Suppressor macrophage (primary cell): ENCODE measurements at places on chromosomes 12 and 14.
A peak's percentile ranks its signal among the peaks of the same experiment; 100 is the strongest.

DNA sequence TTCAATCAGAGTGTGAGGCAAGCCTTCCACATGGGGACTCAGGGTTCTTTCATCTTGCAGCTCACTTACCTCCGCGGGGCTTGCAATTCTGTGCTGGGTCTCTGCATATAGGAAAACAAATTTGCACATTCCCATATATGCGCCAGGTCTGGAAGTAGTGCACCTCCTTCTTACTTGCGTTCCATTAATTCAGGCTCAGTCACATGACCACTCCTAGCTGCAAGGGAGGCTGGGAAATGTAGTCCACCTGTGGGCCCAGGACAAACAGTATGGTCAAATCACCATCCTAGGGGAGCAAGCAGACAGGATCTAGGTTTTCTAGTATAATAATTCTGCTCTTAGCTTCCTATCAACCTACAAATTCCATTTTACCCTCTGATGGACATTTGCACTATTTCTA is 160.4 kb downstream of the AACS start:
- no peak for DNase-seq

DNA sequence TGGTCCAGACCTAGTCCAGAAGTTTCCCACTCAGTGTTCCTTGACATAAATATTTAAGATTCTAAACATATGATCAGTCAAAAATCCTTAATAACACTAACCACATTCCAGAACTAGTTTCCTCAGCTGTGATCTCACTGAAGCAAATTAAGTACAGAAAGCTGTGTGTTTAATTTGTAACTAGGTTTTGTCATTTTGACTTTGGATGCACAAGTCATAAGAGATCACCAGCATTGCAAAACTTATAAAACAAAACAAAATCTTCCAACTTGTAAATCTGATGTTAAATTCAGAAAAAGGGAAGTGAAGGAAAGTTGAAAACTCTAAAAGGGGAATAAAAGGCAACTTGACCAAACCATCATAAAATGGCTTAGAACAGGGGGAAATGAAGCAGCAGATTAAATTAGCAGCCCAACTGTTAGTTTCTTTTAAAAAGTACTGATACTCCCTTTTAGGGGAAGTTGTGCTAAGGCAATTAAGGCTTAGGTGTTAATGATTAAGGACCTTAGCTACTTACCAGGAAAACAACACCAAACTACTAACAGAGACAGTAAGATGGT is 56.6 kb downstream of the SH2B3 start:
- DNase-seq, result peak; percentile 73

GRCh38 chr14:56816574-56817391 is 6.5 kb upstream of the OTX2 start:
- DNase-seq, result no peak

DNA sequence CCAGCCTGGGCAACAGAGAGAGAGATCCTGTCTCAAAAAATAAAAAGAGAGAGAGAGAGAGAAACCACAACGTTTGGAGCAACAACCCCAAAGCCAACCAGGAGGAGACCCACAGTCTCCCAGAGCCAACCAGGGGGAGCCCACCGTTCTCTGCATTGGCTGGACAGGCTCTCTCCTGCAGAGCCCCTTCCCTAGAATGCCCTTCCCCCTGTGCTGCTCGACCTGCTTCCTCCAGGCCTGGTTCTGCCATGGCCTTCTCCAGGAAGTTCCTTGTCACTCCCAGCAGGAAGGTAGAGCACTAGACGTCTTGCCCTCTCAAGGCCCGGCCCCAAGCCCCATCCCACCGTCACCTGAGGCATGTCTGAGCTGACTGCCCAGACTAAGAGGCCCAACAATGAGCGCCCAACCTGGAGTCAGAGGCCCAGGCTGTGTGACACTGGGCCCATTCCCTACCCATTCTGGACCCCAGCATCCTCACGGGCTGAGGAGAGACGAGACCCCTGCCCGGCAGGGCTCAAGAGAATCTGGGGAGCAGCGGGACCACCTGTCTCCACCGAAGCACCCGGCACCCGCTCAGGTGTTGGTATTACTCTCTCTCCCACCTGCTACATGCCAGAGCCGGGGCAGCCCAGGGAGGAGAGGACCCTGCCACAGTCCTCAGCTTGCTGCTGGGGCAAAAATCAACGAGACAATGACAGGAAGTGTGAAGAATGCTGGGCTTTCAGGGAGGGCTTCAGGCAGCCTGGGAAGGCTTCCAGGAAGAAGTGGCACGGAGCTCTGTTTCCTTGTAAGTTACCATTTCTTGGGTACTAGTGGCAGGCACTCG is 61.2 kb downstream of the DIO3 start:
- no peak for DNase-seq

GRCh38 chr14:75069121-75069810 is at the start of gene ZC2HC1C:
ZC2HC1C (plus strand) TSS chr14:75069641; CDS start chr14:75070574, 933 bp downstream.
- DNase-seq, result peak; percentile 97

DNA sequence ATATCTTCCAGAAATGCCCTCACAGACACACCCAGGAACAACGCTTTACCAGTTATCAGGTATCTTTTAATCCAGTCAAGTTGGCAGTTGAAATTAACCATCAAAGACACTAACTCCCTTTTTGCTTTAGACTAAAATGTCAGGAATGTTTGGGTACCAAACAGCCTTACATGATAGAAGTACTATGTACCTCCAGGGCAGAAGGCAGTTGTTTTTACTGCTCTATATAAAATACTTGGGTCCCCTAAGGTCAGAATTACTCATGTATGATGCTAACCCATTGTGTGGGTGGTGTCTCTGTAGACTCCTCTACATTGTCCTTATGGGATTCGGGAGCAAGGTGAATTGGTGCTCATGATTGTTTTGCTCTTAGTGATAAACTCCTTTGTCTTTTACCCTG is 492.5 kb upstream of the FLRT2 start:
- DNase-seq, result no peak

- DNase-seq, result peak; percentile 71
These were observed 72.4 kb upstream of the USP44 start for GRCh38 chr12:95623554-95624170.

GRCh38 chr12:19227880-19228210 is 98.3 kb downstream of the PLEKHA5 start:
- DNase-seq, result no peak

DNA sequence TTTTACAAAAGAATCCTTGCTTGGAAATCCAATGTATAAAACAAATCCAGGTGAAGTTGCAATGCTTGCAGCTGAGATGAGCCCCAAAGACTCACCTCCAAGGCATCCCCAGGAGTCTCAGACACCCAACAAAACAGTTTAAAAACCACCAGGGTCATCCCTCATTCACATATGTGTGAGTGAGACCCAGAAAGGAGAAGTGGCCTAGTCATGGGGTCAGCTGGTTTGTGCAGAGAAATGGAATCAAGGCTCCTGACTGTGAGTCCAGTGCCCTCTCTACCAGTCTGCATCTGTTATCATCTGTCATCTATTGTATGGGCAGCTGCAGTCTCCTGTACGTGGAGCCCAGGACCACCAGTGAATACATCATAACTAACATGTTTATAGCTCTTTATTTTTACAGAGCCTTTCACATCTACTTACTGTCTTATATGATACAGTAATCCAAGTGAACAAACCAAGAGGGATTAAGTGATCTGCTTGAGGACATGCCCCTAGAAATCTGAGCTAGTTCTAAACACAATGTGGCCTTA is 27.1 kb downstream of the PLEKHG7 start:
- peak; percentile 49 for DNase-seq

DNA sequence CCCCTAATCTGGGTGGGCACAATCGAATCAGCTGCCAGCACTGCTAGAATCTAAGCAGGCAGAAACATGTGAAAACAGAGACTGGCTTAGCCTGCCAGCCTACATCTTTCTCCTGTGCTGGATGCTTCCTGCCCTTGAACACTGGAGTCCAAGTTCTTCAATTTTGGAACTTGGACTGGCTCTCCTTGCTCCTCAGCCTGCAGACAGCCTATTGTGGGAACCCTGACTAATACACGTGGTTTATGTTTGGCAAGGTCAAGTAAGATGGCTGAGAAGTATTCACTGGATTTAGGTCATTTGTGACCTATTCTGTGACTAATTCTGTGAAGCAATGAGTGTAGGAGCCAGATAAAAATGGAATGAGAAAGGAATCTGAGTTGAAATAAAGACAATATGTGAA is 11.0 kb downstream of the GPR135 start:
- DNase-seq, result peak; percentile 8

DNA sequence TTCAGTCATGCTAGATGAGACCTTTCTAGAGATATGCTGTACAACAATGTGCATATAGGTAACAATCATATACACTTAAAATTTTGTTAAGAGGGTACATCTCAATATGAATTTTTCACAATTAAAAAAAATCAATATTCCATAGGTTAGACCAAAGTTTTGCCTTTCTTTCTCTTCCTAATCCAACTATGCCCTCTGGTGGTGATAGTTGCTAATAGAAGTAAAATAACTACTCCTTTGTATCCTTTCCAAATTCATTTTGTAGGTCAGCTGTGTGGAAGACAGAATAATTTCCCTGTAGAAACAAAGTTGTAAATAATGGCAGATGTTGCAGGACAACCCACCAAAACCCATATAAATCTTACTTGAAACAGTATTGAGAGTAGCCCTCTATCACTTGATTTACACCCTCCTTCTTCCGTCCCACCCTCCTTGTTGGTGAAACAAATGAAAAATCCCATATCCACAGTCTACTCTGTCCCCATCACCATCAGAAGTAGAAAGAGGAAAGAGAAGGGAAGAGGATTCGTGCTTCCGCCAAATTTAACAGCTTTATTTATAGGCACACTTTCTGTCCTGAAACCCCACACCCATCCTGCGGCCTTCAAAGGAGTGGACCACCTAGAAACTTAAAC is 34.2 kb upstream of the KICS2 start:
- peak; percentile 77 for DNase-seq

DNA sequence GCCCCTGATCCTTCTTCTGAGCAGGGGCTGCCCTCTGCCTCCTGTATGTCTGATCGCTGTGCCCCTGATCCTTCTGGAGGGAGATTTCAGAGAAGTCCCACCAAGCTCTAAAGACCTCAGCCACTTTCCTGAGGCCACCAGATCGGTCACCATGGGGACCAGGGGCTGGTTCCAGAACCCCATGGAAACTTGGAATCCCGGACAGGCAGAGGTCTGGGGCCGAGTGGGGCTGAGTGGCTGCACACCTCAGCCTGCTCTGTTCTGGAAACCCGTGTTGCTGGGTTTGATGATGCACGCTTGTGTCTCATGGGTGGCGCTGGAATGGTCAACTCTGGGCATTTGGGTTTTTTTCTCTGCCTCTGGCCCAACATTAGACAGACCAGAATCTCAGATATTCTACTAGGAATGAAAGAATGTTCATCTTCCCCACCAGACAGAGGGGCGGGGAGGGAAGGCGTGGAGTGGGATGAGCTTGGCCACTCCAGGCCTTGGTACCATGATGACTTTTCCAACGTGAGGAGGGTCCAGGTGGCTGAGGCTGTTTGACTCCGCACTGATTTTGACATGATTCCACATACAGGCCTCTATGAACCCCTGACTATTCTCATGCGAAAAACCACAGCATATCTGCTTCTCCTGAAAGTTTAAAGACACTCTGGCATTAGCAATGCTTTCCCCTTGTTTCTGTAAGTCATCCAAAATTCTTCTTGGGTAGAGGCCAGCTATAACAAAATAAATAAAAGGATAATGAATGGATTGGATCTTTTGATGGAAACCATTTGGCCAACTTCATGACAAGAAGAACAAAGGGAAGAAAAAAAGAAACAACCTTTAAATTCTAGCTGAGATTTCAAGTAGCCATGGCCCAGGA is 114.5 kb downstream of the ADGRD1 start:
- DNase-seq, result no peak

GRCh38 chr12:15633201-15633600 is 156.0 kb downstream of the EPS8 start:
- DNase-seq, result no peak

DNA sequence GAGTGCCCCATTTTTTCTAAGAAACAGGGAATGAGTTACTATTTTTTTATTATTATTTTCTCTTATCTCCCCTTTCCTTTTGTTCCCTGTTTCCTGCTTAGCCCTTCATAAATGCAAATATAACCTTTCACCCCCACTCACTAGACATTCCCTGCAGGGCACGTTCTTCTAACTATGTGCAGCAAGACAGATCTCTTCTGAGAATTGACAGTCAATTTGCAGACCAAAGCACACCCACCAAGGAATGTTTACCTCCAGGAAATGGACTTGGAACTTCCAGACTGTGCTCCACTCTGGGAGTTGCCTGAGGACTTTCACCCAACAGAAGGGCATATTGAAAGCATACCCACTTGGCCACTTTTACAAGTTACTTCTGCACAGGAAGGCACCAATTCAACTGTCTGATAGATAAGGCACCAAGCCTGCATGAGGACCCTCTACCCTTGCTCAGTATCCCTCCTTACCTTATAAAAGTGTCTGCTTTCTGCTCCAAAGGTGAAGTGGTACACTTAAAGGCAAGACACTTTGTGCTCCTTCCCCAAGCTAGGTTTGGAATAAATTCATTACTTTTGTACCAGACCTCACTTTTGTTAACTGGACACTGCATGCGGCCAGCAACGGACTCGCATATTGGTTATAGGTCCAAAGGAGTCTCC is 6.5 kb downstream of the TAS2R19 start:
- DNase-seq, result no peak

DNA sequence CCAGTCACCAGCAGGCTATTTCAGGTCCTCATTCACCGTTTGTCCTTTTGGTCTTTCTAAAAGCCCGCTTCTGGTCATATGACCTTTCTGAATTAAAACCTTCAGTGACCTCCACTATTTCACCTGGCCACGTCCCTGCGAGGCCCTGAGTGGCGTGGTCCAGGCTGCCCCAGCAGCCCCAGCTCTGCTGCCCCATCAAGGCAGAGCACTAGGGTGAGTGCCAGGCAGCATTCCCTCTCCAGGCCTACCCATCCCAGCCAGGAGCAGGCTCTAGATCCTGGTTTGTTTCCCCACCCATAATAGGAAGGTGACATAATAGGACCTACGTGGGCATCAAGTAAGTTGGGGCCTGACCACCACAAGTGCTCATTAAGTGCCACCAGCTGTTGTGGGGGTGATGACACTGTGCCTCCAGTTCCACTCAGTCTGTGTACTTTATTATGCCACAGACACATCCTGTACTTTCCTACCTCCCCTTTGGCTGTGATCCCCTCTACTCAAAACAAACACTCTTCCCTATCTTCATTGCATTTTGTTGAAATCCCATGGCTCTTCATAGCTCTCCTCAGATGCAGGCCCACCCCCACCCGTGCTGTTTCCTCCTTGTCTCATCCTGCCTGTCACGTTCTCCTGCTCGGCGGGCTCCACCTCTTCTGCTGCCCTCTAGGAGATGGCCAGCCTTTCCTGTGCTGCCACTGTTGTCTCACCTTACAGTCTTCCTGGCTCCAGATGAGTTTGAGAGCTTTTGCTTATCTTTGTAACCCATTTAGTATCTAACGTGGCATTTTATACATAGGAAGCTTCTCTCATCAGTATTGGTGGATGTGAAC is 21.4 kb downstream of the CKB start:
- DNase-seq, result no peak
